Prostate gland (tissue), 2 donors: ENCODE measurements at places on chromosomes 7 and 10.
A peak's percentile ranks its signal among the peaks of the same experiment; 100 is the strongest.

- DNase-seq, result peak; percentile 37
Observed at GRCh38 chr7:977326-978048, 2.1 kb upstream of the COX19 start.

GRCh38 chr7:127986581-127987521, 44.4 kb downstream of the LRRC4 start:
- no peak for DNase-seq

GRCh38 chr10:133405272-133405671, 11.3 kb downstream of the MTG1 start:
- no peak for DNase-seq

- no peak for DNase-seq
Observed at GRCh38 chr7:25262586-25262985, 34.3 kb upstream of the NPVF start.

DNA sequence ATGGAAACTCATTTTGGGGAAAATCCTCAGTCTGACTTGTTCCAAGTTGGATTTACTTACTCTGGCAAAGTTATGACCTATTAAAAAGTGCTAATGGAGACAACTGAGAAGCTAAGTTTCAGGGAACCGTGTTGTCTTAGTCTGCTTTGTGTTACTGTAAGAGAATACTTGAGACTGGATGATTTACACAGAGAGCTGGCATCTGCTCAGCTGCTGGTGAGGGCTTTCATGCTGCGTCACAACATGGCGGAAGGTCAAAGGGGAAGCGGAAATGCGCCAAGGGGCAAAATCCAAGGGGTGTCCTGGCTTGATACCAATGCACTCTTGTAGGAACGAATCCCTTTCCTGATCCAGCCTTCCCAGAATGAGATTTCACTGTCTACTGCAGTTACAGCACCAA, 46.4 kb downstream of the MTURN start:
- no peak for DNase-seq

GRCh38 chr7:134339475-134339874, 22.7 kb upstream of the SLC35B4 start:
- DNase-seq, result no peak

GRCh38 chr7:129030440-129030839, 24.5 kb downstream of the TNPO3 start:
- no peak for DNase-seq

- DNase-seq, result no peak
Observed at GRCh38 chr7:3393862-3394261, 92.8 kb downstream of the SDK1 start.

GRCh38 chr7:66847879-66848790, 72.9 kb upstream of the TMEM248 start:
- no peak for DNase-seq

- no peak for DNase-seq
Observed at GRCh38 chr10:1746796-1747195, 9.5 kb upstream of the ADARB2 start.

DNA sequence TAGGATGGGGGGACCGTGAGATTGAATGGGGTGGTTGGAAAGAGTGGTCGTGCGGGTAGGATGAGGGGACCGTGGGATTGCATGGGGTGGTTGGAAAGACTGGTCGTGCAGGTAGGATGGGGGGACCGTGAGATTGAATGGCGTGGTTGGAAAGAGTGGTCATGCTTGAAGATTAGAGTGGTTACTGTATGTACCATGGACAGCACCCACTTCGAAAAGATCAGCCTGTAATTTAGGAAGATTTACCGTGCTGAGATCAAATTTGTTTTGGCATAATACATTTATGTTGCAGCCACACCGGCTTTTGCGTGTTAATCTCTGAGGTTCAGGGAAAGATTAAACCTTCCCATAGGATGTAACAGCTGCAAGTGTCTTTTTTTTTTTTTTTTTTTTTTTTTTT, 495.2 kb upstream of the ADARB2 start:
- no peak for DNase-seq

DNA sequence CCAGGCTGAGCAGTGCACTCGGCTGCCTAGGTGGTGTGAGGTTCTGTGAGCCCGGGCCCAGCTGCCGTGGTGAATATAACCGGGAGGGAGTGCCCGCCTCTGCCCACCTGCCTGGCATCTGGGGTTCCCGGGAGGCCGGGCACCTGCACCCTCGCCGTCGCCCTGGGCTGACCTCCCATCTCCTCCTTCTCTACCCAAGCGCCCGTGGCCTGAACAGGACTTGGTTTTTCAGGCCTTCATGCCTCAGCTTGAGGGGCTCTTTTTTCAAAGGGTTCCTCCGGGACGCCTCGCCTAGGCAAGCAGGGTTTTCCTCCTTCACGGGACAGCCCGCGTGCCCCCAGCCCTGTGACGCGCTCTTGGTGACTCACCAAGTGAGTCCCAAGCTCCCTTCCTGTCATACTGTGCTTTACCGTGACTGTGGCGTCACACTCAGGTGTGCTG, 9.9 kb downstream of the INPP5A start:
- no peak for DNase-seq

GRCh38 chr10:79286318-79286951, 60.8 kb upstream of the PPIF start:
- DNase-seq, result peak; percentile 46

GRCh38 chr10:95496246-95496911, 64.8 kb downstream of the SORBS1 start:
- no peak for DNase-seq

DNA sequence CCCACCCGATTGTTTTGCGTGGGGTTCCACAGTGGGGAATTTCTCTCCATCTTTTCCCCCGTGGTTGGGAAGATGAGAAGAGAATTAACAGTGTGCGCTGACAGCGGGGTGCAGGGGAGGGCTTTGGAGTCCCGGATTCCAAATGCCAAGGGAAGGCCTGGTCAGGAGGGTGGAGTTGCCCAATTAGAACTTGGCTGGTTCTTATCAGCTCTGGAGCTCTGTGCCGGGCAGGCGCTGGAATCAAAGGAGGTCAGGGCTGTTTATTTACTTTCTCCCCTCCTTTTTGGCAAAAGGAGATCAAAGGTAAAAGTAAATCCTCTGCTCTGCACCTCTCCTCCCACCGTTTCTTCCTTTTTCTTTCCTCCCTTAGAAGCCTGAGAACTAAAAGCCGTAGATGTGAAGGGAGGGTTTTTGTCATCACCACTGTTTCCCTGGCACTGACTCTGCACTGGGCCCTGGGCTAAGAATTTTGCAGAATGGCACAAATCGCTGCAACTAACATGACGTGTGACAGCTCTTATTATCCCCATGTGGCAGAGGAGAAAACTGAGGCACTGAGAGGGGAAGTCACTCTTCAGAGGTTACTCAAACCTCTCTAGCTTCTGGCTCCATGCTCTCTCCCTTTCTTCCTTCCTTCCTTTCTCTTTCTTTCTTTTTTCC, 95.2 kb upstream of the ZNF716 start:
- DNase-seq, result no peak

DNA sequence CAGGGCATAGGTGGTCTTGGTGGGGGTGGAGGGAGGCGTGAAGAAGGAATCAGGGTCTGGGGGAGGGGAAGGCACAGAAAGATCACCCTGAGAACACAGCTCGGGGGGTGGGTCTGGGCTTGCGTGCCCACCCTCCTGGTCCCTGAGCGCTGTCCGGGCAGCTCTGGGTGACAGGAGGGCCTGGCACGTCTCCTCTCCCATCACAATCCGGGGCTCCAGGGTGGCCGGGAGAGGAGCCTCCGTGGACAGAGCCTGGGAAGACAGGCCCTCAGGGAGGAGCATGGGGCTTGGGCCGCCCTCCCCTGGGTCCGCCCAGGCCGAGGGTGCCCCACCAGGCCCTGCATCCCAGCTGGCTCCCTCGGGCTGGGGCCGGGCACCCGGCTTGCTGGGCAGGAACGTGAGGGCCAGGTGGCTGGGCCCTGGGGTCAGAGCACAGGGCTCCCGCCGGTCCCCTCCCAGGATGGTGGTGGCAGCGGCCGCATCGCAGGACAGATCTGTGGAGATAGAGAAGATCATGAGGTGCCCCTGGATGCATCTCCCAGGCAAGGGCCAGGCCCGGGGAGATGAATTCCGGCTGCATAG, 3.1 kb downstream of the NACAD start:
- no peak for DNase-seq

DNA sequence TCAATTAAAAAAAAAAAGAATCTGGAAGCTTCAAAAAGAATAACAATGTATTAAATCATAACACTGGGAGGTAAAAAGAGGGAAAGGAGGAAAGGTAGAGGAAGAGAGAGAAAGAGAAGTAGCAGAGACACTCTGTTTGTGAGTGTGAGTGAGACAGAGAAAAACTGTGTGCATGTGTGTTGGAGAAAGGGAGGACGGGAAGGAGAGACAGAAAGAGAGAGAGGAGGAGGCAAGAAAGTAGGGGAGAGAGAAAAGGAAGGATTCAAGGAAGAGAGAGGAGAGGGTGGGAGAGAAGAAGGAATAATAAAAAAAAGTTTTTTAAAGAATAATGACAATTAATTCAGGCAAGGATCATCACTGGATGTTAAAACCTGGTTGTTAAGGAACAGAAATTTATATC, 77.9 kb downstream of the RNLS start:
- no peak for DNase-seq

GRCh38 chr7:158830211-158830723, 958 bp upstream of the ESYT2 start:
- DNase-seq, result no peak

- no peak for DNase-seq
Observed at GRCh38 chr10:72104472-72105097, 16.2 kb upstream of the SPOCK2 start.

GRCh38 chr7:28986028-28986764, 28.1 kb upstream of the TRIL start:
- DNase-seq, result peak; percentile 75

DNA sequence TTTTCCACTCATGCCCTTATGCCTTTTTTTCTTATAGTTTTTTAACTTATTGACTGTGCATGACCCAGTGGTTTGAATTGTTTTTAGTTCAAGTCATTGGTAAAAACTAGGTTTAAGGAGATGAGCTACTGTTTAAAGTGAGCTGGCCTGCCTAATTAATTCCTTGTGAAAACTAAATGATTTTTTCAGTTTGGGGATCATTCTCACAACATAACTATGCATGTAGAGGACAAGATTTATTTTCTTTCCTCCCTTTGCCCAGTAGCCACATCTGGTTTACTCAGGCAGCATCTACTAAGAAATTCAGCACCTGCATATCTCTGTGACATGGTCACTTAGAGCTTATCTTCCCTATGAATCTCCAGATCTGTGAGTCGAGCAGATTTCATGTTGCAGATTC, 1.7 kb downstream of the ADO start:
- DNase-seq, result no peak

DNA sequence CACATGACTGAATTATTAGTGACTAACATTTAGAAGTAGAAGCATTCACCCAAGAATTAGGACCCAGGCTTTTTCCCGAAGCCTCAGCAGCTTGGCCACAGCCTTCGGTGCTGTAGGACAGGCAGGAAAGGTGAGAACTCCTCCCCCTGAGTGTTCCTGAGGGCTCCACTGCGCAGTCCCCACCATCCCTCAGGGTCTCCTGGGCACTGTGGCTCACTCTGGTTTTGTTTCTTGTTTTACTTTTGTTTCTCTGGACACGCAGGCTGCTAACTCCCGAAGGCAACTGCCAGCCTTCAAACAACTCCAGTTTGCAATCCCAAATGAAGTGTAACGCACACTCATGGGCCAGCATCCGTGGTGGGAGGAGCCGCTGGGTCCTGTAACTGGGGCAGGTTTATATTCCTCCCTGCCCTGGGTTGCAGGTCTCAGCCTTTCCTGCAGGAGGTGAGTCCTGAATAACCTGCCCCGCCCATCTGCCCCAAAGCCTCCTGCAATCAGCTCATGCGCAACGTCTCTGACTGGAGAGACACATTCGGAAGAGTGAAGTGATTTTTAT, 492.9 kb downstream of the PTPRN2 start:
- DNase-seq, result no peak

- DNase-seq, result no peak
Observed at GRCh38 chr7:108515013-108515412, 10.9 kb downstream of the PNPLA8 start.

GRCh38 chr7:106247841-106248240, 36.9 kb downstream of the NAMPT start:
- no peak for DNase-seq

DNA sequence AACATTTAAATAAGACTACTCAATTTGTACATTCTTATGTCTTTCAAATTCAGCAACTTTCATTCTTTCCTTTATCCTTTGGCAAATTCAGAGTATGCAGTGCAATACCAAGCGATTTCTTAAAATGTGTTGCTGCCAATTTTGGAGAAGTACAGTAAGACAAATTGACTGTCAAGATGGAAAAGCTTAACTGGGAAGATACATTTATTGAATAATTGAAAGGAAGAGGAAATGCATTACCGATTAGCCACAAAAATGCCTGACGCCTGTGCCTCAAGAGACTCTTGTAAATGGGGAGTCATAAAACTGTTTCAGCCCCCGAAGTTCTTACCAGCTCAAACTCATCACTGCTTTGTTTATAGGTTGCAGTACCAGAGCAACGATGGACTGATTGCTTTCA, 373.3 kb upstream of the GALNT17 start:
- no peak for DNase-seq

DNA sequence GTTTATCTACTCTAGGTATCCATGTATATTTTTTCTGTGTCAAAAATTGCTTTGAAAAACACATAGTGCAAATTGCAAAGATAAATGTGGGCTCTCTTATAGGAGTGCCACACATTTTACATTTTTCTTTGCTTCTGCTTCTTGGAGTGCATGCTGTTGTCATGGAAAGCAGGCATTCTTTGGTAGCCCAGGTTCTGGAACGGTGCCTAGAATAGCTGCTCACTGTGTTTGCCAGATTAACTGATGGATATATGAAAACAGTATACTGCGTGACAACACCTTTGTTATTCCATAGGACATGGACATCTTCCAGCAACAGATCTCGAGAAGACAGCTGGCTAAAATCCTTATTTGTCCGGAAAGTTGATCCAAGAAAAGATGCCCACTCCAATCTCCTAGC, 13.4 kb downstream of the NIPSNAP2 start:
- no peak for DNase-seq

DNA sequence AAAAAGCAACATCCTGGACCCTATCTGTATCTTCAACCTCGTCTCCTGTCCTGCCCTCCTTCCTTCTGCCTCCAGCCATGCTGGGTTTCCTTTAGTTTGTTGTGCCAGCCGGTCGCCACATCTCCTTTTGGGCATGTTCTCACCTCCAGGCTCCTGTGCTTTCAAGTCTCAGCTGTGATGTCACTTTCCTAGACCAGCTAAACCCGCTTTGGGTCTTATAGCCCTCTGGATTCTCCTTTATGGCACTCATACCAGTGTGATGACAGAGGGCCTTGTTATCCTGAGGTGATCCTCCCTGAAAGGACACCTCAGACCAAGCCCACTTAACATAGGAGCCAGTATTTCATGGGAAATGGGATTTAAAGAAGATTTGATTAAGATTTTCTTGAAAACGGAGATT, 108.6 kb downstream of the EMX2 start:
- DNase-seq, result no peak

- DNase-seq, result no peak
Observed at GRCh38 chr7:42765931-42766330, 145.9 kb downstream of the C7orf25 start.

- DNase-seq, result no peak
Observed at GRCh38 chr7:131511071-131511470, 45.4 kb downstream of the PODXL start.

DNA sequence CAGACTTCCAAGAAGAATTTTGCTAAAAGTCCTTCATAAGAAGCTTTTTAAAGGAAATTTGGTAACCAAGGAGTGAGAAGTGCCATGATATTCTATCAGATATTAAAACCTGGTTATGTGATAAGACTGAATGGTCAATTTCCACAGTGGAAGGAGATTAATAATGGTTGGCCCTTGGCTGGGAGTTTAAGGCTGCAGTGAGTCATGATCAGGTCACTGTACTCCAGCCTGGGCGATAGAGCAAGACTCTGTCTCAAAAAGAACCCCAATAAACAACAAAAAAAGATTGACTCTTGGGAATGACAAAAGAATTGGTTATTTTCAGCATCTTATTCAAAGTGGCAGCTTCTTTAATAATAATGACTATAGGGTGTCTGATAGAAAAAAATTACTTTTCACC, 37.2 kb downstream of the EXOC4 start:
- no peak for DNase-seq
